ENCODE measurements at places on chromosomes 12 and 14.

GRCh38 chr12:15540469-15540872, 218.2 kb downstream of the PTPRO start:
- no peak for DNase-seq

- no peak for DNase-seq
Observed at GRCh38 chr12:50784501-50784900, 20.6 kb downstream of the ATF1 start.

DNA sequence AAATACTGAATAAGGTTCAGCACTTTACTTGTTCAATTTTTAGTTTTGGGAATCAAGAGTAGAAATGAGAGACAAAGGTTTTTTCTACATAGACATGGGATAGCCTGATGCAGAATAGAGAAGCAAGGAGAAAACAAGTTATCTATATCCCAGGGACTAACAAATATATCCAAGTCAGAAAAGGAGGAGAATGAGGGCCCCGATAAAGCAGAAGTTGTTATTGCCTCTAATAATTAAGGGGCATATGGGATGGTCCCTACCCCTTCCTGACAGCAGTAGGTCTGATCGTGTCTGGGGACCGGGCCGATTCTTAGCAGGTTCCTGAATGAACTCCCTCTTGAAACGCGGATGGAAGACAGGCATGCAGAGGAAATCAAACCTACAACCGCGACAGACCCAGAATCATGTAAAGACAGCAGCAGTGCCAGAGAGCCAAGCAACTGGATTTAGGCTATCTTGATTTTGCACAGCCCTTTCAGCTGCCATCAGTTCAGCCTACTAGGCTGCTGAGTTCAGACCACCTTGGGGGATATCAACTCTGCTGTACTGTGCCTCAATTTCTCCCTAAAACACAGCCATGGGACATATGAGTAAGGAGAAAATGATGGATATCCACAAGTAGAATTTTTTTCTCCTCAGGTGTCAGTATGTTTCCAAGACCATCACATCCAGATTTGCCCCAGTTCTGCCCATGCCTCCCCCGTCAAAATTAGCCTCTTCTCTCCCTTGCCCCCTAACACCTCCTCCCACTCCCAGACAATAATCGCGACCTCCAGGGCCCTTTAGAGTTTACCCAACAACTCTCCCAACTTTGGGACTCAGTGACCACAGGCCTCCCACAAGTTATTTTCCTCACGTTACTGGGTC, 706 bp downstream of the PRMT5 start:
- DNase-seq = no peak

GRCh38 chr14:51394804-51395203, 154.8 kb downstream of the TMX1 start:
- DNase-seq = no peak

DNA sequence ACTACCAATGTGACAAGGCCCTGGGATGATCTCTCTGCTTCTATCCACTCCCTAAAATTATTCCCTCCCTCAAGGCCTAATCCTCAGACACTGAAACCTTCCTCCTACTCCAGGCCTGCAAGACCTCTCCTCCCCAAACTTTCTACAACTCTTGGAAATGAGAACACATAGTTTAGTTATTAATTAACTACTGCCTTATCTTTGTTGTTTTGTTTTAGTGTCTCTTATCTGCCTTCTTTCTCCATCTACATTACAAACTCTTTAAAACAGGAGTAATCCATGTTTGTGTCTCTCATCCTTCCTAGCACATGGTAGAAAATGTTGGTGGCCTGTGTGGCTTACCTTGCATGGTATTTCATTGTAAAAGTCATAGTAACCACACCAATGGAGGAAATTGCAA, 139.9 kb upstream of the G2E3 start:
- DNase-seq = no peak

- DNase-seq = no peak
Observed at GRCh38 chr14:99272632-99272898, 568 bp upstream of the BCL11B start.

DNA sequence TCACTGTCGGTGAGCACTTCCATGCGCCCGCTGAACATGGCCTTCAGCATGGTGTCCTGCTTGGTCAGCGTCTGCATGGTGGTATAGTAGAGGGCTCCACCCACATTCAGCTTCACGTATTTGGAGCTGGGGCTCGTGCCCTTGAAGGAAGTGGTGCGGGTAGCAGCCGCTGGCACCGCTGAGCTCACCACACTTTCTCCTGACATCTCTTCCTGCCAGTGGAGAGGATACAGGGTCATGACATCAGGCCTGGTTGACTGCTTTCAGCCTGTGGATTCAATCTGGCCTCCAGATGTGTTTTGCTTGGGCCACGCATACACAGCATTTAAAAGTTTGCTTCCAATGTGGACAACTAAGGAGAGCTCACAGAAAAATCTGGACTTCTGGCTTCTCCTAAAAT, 7.6 kb downstream of the KCTD10 start:
- DNase-seq = no peak

DNA sequence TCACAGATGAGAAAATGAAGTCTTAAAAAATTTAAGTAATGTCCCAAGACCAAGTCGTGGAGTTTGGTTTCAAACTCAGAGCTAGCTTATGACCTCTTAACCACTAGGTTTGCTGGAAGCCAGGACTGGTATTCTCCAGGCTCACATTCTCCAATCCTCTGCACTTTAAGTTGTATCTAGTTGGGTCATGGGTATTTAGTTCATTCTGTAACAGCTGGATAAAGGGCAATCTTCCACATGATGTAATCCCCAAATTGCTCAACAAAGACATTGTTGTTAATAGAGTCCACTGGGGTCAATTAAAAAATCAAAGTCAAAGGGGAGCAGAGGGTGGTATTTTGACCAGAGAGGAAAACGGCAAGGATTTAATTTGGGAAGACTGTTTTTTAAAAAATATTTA, 17.8 kb upstream of the GAS2L3 start:
- DNase-seq = no peak

GRCh38 chr12:47361389-47362021, 281.7 kb upstream of the AMIGO2 start:
- no peak for DNase-seq

- DNase-seq = no peak
Observed at GRCh38 chr14:77276295-77276935, 5.4 kb upstream of the NGB start.

DNA sequence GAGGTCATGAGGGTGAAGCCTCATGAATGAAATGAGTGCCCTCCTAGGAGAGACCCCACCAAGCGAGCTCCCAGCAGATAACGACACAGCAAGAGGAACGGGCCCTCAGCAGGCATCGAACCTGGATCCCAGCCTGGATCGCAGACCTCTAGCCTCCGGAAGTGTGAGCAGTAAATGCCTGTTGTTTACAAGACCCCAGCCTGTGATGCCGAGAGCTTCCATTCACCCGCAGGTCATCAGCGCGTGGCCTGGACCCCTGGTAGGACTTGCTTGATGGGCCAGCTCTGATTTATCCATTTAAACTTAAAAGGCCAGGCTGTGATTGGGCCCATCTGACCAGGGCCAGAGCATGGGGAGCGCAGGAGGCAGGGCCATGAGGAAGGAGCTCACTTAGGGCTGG, 7.0 kb downstream of the TMEM179 start:
- no peak for DNase-seq

DNA sequence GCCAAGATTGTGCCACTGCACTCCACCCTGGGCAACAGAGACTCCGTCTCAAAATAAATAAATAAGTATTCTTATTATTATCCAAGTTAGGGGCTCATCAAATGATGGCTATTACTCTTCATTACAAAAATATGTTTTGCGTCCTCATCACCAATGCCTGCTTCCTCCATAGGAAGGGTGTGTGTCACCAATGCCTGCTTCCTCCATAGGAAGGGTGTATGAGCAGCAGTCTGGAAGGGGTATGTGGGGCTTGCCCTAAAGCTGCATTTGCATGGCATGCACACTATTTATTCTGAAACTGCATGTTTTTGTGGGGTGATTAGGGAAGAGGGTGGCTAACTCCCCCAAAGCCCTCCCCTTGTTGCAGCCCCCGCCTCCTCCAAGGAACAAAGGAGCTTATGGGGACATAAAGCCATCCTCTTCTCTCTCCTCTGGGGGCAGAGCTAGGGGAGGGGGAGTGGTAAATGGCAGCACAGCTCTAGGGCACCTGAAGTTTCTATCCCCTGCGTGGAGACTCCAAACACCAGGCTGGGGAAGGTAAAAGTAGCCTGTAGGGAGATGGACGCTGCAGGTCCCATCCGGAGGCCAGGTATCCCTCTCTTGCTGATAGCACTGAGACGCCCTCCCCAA, 1.3 kb downstream of the CAMKK2 start:
- peak; percentile 27 for DNase-seq

- peak; percentile 71 for DNase-seq
Observed at GRCh38 chr12:130870442-130871285, 1.2 kb upstream of the RAN start.

GRCh38 chr12:90299121-90299520, 590.5 kb upstream of the ATP2B1 start:
- no peak for DNase-seq

DNA sequence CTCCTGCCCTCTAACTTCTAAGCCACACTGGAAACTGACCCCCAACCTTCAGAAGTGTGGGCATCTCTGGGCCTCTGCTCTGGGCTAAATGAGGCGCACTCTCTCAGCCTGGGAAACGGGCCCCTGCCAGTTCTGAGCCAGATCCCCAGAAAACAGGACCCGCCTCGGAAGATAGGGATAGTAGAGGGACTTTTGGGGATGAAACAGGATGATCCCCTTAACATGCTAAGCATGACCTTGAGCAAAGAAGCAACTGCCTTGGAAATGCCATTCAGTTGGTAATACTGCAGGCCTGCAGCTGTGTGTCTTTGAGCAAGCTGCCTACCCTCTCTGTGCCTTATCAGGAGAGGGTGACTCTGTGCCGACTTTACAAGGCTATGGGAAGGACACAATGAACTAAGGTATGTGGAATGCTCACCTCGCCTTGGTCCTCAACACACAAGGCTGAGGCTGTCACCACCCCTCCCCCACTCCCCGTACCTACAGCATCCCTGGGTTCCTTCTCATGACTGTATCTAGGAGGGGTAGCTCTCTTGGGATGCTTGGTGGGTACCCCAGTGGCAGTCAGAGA, 54.0 kb downstream of the NCOR2 start:
- DNase-seq = no peak

- no peak for DNase-seq
Observed at GRCh38 chr12:58341791-58342190, 400.4 kb downstream of the ATP23 start.

DNA sequence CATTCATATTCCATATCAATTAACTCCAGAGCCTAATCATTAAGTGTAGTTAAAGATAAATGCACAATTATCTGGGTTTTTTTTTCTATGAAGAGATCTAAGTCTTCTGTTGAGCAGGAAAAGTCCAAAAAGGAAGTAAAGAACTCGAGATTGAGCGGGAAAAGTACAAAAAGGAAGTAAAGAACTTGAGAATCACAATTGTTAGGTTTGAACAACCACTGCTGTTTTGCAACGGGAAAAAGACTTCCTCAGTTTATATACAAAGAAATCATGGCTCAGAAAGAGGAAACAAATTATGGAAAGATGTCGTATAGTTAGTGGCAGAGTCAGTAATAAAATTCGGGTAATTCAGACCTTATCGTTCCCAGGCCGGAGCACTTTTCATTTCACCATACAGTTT, 63.3 kb downstream of the PPP1R12A start:
- no peak for DNase-seq

GRCh38 chr12:71417181-71417580, 22.4 kb upstream of the LGR5 start:
- DNase-seq = no peak

- DNase-seq = no peak
Observed at GRCh38 chr14:95993768-95994592, 45.2 kb upstream of the C14orf132 start.

DNA sequence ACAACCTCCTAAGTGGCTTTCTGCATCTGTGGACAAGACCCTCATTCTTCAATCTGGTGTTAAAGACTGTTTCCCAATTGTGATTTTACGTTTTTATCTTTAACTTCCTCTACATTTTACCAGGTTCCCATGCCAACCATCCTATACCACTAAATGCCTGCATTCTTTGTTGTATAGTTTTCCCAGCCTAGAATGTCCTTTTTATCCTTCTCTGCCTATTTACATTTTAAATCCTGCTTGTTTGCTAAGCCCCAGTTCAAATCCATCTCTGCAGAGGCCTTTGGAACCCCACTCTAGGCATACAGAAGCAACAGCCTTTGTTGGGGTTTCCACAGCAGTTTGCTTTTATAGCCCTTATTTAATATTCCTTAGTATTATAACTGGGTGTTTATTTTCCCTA, 325.1 kb upstream of the DDHD1 start:
- DNase-seq = no peak

DNA sequence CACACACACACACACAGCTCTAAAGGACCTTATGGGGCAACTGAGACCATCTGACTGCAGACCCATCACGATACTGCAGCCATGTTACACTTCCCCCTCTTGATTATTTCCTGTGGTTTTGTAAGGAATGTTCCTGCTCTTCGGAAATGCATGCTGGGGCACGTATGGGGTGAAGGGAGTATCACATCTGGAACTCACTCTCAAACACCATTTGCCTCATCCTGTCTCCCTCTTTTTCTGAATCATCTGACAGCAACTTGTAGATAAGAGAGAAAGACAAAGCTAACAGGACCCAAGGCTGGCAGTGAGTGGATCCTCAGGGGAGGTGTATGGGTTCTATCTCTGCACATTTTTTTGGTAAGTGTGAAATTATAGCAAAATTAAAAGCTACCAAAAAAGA, 50.3 kb downstream of the RIMBP2 start:
- no peak for DNase-seq

DNA sequence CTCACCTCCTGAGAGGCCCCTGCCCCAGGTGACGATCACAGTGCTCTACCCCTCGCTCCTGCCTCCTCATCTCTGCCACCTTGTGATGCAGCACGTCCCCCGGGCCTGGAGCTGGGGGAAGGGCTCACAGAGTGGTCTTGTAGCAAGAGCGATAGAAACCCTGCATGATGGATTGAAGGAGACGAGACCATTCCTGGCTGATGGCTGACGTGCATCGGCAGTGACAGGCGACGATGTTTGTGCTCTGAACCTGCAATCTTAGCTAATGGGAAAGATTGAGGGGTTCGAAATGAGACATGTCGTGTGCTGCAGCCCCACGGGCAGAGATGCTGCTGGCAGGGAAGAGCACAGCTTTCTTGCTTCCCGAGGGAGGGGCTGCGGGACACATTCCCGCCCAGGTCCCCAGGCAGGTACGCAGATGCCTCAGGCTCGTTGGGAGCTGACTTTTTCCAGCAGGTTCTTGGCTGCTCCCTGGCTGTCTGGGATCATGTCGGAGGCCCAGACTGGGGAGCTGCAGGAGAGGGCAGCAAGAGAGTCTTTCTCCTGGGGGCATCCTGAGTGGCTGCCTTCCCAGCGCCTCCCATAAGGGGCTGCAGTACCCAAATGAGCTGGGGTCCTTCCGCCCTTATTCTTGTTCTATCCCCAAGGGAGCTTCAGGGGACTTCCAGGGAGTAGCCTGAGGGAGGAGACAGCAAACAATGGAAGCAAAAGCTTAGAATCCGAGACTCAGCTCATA, 38.7 kb upstream of the GPATCH2L start:
- no peak for DNase-seq

DNA sequence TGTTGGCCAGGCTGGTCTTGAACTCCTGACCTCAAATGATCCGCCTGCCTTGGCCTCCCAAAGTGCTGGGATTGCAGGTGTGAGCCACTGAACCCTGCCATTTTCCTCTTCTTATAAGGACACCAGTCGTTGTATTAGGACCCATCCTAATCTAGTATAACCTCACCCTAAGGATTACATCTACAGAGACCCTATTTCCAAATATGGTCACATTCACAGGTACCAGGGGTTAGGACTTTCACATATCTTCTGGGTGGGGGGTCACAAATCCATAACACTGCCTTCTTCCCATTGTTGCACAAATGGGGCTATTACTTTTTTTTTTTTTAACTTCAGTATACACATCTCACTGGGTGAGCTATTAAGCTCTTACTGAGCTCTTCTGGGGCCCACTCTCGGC, 38.6 kb downstream of the ARF6 start:
- no peak for DNase-seq

Data from amygdala (tissue), 56 donors.